ENCODE measurements at places on chromosomes 3 and 15.

- DNase-seq, result no peak
Observed at GRCh38 chr15:24985224-24985623, 30.4 kb downstream of the SNRPN start.

DNA sequence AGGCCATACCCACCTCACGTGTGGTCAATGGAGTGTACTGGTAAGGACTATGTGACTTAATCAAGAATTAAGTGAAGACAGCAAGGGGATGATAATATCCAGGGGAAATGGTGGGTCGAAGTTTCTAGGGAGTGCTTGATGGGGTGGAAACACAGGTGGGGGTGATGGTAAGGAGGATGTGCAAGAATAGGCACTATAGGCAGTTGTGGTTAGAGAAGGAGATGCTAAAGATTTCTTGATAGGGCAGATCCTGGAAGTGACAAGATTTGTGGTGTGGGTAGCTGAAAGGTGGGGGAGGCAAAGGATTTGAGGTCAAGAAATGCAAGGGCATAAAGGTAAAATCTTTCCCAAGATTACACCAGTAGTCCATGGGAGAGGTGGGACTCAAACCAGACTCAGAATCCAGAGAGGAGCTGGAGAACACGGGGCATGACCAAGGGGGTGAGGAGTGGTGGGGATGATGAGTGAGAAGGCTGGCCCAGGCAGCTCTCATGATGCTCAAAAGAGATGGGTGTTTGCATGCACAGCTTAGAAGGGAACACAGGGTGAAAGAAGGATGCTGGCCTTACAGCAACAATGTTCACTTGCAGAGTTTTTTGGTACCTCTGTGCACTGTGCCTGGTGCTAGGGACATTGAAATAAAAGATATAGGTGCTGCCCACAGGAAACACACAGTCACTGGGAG lies 78.4 kb downstream of the CCR1 start:
- DNase-seq, result no peak

DNA sequence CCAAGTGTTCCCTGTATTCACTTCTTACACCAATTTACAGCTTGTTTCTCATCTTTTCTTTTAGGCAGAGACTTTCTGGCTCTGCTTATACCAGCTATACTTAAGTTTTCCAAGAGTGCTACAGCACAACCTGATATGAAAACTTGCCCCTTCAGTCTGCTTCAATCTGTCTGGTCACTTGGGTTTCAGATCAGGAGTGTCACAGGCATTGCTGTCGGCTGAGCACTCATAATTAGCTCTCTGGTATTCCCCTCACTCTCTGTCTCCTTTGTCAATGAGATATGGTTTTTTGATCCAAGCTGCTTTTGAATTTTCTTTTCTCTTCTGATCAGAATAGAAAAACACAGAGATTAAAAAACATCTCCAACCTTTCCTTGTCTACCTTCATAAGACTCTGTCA lies 194.9 kb upstream of the UMPS start:
- no peak for DNase-seq

- peak; percentile 50 for DNase-seq
Observed at GRCh38 chr3:10964537-10965167, 27.9 kb upstream of the SLC6A1 start.

GRCh38 chr3:138329127-138329983 lies at the start of gene NME9:
Gene NME9, minus strand, starts transcription at chr3:138329851. Its CDS starts 516 bp downstream, at chr3:138329335.
- peak; percentile 78 for DNase-seq

GRCh38 chr3:114418107-114418506 lies 124.3 kb downstream of the TIGIT start:
- DNase-seq, result no peak

GRCh38 chr3:117603097-117603496 lies 893.5 kb downstream of the TUSC7 start:
- DNase-seq, result peak; percentile 80

DNA sequence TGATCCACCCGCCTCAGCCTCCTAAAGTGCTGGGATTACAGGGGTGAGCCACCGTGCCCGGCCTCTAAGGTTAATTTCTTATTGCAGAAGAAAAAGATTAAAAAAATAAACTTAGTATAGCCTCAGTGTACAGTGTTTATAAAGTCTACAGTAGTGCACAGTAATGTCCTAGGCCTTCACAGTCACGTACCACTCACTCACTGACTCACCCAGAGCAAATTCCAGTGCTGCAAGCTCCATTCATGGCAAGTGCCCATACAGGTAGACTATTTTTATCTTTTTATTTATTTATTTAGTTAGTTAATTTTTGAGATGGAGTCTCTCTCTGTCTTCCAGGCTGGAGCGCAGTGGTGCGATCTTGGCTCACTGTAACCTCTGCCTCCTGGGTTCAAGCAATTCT lies 3.2 kb upstream of the FLNB start:
- no peak for DNase-seq

DNA sequence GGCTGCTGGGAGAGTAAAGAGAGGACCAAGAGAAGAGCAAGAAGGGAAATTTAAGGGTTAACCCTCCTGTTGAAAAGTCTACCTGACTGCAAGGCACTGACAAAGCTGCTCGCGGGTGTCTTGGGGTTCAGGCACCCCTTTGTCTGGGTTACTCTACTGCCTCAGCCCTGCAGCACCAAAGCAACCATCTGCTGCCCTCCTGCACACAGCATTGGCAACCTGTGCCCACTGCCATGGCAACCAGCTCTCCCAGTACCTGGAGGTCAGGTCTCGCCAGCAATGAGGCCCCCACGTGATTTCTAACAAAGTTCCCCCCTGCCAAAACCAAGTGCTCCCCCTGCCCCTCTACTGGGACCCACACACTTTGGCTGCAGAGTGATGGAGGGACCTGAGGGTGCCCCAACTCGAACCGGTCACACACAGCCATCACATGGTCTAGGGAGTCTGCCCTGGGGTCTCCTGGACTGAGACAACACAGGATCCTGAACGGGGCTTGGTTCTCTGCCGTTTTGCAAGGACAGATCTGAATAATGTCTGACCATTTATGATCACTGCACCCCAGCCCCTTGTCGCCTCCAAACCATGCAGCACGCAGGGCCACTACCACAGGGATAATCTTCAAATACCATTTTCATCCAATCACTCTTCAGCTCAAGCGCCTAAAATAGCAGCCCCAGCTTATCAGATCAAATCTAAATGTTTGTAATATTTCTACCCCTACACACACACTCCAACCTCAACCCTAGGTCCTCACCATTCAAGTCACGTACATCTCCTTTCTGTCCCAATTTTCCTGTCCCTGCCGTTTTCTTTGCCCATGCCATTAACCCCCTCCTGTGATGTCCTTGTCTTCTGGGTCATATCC lies 50.7 kb downstream of the ADCY5 start:
- no peak for DNase-seq

DNA sequence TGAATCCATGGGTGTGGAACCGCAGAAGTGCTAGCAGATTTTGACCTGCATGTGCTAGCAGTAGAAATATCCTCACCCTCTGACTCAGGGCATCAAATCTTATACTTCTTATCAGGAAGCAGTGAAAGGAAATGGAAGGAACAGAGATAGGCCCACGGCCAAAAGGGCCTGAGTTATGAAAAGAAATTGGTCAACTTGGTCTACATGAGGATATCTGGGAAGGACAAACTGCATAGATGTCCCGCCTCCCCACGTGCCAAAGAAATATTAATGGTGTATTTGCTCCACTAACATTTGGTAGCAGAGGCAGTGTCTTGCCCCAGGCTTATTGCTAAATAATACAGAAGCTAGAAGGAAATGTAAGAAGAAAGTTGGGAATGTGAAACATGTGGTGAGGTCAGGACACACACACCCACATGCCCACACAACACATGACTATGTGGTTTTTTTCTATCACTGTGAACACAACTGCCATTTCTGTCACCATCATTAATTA lies 93.6 kb upstream of the COL8A1 start:
- no peak for DNase-seq

DNA sequence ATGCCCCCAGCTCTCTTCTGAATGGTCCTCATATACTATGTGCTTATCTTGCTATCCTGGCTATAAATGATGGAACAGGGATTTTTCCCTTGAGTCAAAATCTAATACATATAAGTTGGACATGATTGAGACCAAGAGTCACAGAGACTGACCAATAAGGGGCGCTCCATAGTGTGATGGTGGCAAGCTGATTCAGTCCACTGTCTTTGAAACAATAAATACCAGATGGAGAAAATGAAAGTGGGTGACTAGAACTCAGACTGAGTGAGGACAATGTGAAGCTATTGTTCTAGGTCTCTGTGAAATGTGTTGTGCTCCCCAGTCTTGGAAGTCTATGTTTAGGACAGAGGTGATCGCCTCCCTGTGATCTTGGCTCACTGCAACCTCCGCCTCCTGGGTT lies 10.6 kb upstream of the FSTL1 start:
- peak; percentile 15 for DNase-seq

GRCh38 chr15:80887148-80887547 lies 102.5 kb downstream of the MESD start:
- DNase-seq, result no peak

GRCh38 chr3:74832925-74833324 lies 218.5 kb upstream of the CNTN3 start:
- no peak for DNase-seq

DNA sequence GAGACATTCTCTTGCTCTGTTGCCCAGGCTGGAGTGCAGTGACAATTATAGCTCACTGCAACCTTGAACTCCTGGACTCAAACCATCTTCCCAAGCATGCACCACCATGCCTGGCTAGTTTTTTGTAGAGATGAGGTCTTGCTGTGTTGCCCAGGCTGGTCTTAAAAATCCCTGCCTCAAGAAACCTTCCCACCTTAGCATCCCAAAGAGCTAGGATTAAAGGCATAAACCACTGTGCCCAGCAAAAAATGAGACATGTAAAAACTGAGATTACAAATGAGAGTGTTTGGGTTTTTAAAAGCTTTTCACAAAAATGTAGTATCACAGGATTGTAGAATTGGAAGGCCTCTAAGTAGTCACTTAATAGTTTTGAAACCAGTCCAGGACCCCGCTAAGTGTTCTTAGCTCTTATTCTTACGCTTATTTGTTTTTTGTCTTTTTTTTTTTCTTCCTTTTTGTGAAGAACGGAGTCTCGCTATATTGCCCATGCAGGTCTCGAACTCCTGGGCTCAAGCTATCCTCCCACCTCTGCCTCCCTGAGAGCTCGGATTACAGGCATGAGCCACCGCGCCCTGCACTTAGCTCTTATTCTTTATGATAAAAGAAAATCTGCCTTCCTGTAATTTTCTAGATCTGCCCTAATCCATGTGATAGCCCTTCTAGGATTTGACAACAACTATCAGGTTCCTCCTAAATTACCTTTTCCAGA lies 31.5 kb downstream of the KLHL18 start:
- DNase-seq, result no peak

DNA sequence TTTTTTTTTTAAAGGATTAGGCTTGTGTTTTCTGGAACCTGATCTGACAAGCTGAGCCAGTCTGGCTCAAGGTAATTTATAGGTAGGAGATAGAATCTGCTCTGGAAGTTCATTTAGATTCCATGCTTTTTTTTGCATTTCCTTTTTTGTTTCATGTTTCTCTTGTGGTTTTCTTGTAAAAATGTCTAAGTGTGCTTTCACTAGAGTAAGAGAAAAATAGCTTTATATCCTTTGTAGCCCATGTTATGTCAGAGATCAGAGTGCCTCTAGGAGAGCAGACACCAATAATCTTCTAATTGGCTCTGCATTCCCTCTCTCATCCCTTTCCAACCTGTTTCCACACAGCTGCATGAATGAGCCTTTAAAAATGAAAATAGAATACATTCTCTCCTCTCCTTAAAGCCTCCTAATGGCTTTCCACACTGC lies 389.8 kb upstream of the KCNMB2 start:
- DNase-seq, result no peak

DNA sequence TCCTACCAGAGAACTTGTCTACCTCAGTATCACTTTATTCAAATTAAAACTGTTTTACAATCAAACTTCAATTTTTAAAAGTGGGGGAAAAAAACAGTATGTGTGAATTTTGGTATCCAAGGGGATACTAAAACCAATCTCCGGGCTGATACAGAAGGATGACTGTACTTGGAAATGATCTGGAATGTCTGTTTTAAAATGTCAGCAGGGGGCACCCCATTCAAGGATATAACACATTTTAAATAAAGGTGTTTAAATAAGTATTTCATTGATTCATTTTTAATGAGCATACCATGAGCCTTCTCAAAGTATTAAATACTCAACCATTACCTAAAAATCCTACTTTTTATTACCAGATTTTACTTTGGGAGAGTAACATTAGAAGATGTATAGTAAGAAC lies 67.9 kb downstream of the ULK4 start:
- DNase-seq, result peak; percentile 36

- peak; percentile 50 for DNase-seq
Observed at GRCh38 chr15:65189102-65189740, 4.1 kb upstream of the CLPX start.

DNA sequence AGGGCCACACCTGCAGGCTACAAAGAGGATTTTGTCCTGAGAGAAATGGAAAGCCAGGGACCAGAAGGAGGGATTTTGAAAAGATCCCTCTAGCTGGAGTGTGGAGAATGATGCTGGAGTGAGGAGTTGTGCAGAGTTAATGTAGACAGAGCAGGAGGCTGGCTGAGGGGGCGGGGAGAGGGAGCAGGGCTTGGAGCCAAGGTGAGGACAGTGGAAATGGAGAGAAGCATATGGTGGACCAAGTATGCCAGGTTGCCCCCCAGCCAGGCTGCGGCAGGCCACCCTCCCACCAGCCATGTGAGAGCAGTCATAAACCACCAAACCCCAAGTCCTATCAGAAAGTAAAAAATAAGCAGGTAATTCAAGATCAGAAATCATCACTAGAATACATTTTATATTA lies 14.7 kb downstream of the RARRES1 start:
- DNase-seq, result no peak

DNA sequence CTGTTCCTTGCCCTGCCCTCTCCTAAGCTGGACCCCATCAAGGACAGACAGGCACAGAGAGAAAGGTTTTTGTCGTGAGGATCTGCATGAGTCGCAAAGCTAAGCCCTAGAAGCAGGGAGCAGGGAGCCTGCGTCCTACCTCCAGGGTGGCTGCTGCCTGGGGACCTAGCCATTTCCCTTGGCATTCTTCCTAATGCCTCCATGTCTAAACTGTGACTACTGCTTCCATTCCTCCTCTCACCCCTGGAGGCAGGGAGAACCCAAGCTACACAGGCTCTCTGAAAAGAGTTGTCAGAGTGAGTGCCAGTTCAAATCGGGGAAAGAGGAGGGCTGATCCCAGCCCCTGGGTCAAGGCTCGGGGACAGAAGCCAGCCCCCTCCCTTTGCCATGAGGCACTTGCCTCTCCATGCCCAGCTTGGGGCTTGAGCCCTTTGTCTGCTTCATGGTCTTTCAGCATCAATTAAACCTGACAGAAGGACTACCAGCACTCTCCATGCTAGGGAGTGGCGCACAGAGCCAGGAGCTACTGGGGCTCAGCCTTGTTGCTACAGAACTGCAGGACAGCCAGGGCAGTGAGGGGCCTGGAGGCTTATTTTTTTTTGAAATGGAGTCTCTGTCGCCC lies 2.4 kb downstream of the GCHFR start:
- DNase-seq, result no peak

DNA sequence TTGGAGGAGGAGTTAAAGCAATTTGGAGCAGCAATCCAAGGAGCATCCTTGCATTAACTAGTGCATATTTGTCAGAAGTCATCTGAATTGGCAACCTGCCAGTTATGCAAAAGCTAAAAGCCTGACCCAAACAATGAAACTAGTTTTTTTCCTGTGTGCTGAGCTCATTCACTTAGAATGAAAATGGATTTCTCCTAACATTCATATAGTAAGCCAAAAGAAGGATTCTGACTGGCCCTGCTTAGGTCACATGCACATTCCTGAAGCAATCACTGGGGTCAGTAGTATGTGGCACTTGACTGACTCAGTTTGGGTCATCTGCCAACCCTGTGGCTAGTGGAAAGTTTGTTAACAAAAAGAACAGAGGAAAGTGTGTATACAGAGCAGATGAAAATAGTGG lies 30.5 kb downstream of the OXSM start:
- DNase-seq, result peak; percentile 69

GRCh38 chr3:37372669-37373068 lies 198.3 kb upstream of the LRRFIP2 start:
- no peak for DNase-seq

GRCh38 chr3:134364061-134364935 lies 9.9 kb downstream of the AMOTL2 start:
- no peak for DNase-seq

All from RPMI8226 (cell line).